ENCODE measurements at places on chromosomes 5 and 9.
A peak's percentile ranks its signal among the peaks of the same experiment; 100 is the strongest.

- DNase-seq, result no peak
Measured at GRCh38 chr5:18142831-18143230, 508.6 kb downstream of the TAF11L14 start.

DNA sequence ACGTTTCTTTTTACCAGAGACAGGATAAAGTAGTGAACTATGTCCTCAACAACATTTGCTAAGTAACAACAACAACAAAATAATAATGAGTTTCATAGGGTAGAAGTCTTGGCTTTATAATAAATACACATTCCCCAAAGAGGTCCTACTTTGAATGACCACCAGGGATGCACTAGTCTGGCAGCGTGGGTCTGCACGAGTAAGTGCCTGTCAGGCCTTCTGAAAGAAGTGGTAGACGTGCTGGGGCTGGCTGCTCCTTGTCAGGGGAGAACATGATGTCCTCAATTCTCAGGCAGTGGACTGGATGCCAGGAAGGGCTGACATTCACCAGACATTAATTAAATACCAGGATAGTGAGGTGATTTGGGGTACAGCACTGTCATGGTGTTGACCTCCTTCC, 331.1 kb downstream of the TMEM38B start:
- no peak for DNase-seq

DNA sequence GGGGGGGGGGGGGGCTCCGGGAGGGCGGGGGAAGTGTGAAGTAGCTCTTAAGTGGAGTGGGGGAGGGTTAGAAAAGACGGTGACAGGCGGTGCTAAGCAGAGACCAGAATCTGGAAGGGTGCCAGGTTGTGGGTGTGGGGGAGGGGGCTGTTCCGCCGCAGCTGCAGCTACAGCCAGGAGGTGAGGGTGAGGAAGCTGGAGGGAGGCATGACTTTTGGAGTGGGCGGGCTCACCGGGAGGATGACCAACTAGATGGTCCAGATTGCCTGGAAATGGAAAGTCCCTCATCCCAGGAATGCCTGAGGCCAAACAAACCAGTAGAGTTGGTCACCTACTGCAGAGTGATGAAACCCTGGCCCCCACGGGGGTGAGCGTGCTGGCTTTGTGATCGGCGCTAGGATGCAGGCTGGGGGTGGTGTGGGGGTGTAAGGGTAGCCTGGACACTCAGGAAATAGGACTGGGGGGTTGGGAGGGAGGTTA, 158.1 kb upstream of the SHB start:
- peak; percentile 86 for DNase-seq

- DNase-seq, result no peak
Measured at GRCh38 chr9:85530721-85531120, 211.0 kb downstream of the AGTPBP1 start.

- DNase-seq, result no peak
Measured at GRCh38 chr5:172664681-172665541, 23.8 kb downstream of the NEURL1B start.

DNA sequence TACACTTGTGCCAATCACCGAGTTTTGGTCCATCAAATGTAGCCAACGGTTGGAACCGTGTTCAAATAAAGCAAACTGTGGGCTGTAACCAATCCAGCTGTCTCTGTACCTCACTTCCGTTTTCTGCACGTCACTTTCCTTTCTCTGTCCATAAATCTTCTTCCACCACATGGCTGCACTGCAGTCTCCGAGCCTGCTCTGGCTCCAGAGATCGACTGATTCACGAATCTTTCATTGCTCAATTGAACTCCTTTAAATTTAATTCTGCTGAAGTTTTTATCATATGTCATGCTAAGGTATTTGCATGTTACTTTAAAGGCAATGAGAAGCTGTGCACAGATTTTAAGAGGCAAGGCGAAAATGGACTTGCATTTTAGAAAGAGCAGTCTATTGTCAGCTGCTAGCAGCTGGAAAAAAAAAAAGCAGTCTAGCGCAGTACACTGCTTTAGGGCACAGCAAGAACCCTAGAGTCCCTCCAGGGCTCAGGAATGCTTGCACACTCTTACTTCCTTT, 13.2 kb downstream of the TTC39B start:
- peak; percentile 74 for DNase-seq

- no peak for DNase-seq
Measured at GRCh38 chr9:7243838-7244237, 486.1 kb downstream of the KDM4C start.

DNA sequence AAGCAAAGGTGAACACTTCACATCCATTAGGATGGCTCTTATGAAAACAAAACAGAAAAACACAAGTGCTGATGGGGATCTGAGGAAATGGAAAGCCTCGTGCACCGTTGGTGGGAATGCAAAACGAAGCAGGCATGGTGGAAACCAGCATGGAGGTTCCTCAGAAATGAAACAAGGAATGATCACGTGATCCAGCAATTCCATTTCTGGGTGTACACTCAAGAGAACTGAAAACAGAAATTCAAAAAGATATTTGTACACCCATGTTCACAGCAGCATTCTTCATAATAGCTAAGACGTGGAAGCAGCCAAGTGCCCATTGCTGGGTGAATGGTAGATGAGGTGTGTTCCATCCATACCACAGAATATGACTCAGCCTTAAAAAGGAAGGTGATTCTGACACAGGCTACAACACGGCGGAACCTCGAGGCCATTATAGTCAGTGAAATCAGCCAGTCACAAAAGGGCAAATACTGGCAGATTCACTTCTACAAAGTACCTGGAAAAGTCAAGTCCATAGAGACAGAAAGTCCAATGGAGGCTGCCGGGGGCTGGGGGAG, 87.2 kb upstream of the RAPGEF1 start:
- no peak for DNase-seq

GRCh38 chr5:72465601-72466563, 41.3 kb downstream of the ZNF366 start:
- DNase-seq, result no peak

DNA sequence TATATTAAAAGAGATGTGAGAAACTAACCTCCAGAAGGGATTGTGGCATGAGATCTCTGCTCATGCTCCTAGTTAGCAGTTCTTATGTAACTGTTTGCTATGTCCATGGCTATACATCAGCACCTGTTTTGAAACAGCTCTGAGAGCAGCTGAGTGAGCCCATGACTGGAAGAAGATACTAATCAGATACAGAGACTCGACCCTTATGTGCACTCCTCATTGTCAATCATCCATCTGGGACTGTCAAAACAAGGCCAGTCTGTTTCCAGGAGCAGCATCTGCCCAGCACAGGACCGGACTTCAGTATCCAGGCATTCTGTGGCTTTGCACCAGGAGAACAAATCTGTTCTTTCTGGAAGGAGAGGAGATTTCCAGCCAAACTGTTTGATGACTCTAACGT, 77.7 kb downstream of the EFNA5 start:
- DNase-seq, result no peak

GRCh38 chr9:20048985-20049384, 260.1 kb upstream of the SLC24A2 start:
- no peak for DNase-seq

GRCh38 chr9:71937070-71937625, 25.7 kb downstream of the C9orf85 start:
- DNase-seq, result no peak

- DNase-seq, result no peak
Measured at GRCh38 chr5:103444333-103445038, 118.1 kb downstream of the NUDT12 start.

- DNase-seq, result no peak
Measured at GRCh38 chr5:79168031-79168430, 56.4 kb downstream of the BHMT start.

DNA sequence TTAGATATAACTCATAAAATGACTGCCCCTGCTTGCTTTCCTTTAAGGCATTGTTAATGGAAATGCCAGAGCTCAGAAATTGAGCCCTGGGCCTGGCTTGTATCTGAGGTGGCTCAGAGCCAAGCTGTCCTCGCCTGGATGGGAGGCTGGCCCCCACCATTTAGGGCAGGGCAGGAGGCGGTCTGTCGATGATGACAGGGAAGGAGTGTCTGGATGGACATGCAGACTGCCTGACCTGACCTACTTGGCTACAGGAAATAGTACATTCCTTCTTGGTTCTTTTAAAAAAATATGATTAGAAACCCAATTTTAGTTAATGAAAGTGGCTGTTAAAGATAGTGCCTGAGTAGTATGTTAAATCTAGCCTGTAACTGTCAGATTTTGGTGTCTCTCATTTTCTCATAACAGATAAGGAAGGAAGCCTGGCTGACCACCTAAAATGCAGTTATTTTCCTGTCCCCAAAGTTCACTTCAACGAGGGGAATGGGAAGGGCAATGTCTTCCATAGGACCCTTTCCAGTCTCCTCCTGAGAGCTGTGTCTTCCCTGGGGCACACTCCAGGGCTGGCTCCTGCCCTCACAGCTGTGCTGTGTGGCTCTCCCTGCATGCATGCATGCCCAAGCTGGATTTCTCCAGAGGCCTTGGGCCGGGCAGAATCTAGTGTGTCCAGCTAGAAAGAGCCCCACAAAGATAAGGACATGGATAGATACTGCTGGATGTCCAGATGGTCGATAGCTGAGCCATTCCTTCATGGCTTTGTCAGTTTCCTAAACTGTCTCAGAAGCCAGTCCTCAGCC, 42.3 kb downstream of the MACROH2A1 start:
- no peak for DNase-seq

- DNase-seq, result no peak
Measured at GRCh38 chr9:69122549-69123141, 51.4 kb upstream of the TJP2 start.

- DNase-seq, result no peak
Measured at GRCh38 chr5:78280261-78280660, 14.2 kb downstream of the AP3B1 start.

GRCh38 chr5:53194086-53194485, 84.5 kb upstream of the MOCS2 start:
- no peak for DNase-seq

- DNase-seq, result no peak
Measured at GRCh38 chr9:16825971-16826625, 44.4 kb downstream of the BNC2 start.

- DNase-seq, result no peak
Measured at GRCh38 chr5:43573058-43573457, 16.2 kb upstream of the PAIP1 start.

DNA sequence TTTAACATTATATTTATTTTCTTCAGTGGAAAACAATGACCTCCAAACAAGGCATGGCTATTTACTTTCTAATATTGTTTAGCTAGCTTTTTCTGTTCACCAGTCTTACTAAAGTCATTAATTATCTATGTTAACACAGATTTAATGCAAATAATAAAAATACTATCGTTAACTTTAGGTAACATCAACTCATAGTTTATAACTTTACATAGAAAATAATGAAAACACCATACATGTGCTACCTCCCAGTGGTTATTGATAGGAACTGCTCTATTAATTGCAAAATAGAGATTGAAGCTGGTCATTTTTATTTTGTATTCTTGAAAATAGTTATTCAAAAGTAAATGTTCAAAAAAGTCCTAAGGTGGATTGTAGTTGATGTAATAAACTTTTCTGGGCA, 78.3 kb upstream of the HCN1 start:
- DNase-seq, result no peak

DNA sequence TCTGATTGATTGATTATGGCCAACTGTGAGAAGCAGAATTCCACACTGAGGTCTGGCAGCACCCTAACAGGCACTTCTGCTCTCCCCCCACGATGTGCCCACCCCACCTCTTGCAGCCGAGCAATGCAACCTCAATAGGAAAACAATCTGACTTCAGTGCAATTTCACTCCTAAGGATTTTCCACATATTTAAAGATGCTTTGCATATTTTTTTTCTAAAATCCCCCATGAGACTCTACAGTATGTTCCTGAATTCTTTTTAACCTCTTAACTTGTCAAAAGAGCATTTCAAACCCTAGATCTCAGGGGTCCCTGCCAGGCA, 243.1 kb downstream of the AUH start:
- no peak for DNase-seq

- DNase-seq, result no peak
Measured at GRCh38 chr9:37151812-37152211, 31.4 kb downstream of the ZCCHC7 start.

DNA sequence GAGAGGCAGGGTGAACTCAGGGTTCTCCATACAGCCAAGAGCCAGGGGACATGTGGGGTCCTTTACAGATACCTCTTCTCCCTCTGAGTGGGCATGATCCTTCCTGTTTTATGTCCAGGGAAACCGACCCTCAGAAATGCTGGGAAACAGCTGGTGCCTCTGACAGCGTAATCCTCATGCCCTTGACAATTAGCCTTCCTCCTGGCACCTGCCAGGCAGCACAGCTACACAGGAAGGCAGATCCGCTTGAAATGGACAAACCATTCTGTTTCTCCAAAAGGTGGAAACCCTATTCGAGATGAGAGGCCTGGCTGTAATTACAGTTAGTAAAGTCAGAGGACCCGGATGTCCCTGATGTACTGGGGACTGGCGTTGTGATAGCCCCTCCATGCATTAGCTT, 7.2 kb downstream of the ERGIC1 start:
- no peak for DNase-seq

GRCh38 chr5:33721491-33722200, 170.1 kb downstream of the ADAMTS12 start:
- DNase-seq, result no peak

DNA sequence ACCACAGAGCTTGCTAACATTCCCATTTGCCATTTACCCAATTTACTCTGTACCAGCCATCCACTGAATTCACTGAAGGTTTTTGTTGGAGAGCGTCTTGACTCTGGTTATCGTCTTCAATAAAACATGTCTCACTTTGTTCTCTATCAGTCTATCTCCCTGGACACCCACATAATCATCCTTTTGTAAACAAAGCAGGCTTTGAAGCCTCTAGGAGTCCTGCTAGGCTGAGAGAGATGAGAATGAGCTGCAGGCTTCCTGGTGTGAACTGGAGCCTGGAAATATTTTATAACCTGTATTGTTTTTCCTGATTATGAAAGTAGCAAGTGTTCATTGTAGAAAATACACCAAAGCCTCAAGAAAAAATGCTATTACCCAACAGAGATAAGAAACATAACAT, 140.6 kb upstream of the ZNF366 start:
- no peak for DNase-seq

GRCh38 chr9:124758691-124759090, 12.4 kb downstream of the NR6A1 start:
- DNase-seq, result no peak

DNA sequence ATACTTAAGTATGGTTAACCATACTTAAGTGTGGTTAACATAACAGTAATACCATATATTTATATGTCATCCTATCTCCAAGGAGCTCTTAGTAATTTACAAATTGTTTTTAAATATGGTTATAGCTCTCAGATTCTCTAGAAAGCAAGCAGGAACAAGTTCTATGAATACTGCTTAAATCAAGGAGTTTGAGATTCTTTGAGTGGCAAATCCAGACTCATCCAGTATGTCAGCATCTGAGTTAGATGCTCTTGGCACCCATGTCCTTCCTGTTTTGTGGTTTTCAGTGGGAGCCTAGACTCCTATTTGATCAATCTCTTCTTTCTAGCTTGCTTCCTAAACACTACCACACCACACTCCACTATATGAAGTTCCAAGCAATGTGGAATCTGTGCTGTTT, 114.7 kb upstream of the GDNF start:
- DNase-seq, result no peak

Data from natural killer cell (primary cell).